Bronchial smooth muscle cell (primary cell): ENCODE measurements at places on chromosomes 2 and 18. TPM values are rescaled to one million over a fixed set of nuclear protein-coding genes. Genes with fewer than 3 reads are reported as not detected.

NEUROD1 gene
- not detected in 2 replicates for total RNA-seq

C2orf78 gene
- total RNA-seq, result not detected in 2 replicates

DHRS9 gene
- total RNA-seq, result 1.3 TPM in 1 of 2 replicates, not detected in the other

POMC gene
- 1.4 TPM in 1 of 2 replicates, not detected in the other for total RNA-seq

CRYBA2 gene
- not detected in 2 replicates for total RNA-seq

EFHD1 gene
- not detected in 2 replicates for total RNA-seq

COL6A3 gene
- total RNA-seq, result 1,632 and 2,334 TPM in 2 replicates

DNAH6 gene
- under 0.01 and 0.17 TPM in 2 replicates for total RNA-seq

ARHGAP25 gene
- 0.09 and 0.47 TPM in 2 replicates for total RNA-seq

FSIP2 gene
- total RNA-seq, result under 0.01 and 0.16 TPM in 2 replicates
